Common myeloid progenitor, CD34-positive (primary cell): ENCODE measurements at places on chromosomes 5 and 9.

DNA sequence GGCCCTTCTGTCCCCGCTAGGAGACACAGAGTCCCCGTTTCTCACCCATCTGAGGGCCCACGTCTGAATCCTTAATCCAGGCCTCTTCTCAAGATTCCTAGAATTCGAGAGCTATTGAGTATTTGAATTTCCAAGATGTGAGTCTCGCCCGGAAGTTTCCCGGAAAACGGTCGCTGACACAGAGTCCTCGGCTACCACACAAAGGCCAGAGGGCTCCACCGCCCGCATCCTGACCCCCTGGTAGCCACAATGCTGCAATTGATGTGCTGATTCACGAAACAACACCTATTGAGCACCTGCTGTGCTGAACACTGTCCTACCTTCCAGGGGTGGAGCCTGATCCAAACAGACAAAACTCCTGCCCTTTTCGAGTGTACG is 670 bp upstream of the FBP1 start:
- H3K36me3 ChIP-seq: no peaks in the 10 kb centered on the region
- no peak overlapping the region for H3K4me3 ChIP-seq
- peaks cover 21% of the 10 kb centered on the region for H3K4me1 ChIP-seq
- no peak for DNase-seq

DNA sequence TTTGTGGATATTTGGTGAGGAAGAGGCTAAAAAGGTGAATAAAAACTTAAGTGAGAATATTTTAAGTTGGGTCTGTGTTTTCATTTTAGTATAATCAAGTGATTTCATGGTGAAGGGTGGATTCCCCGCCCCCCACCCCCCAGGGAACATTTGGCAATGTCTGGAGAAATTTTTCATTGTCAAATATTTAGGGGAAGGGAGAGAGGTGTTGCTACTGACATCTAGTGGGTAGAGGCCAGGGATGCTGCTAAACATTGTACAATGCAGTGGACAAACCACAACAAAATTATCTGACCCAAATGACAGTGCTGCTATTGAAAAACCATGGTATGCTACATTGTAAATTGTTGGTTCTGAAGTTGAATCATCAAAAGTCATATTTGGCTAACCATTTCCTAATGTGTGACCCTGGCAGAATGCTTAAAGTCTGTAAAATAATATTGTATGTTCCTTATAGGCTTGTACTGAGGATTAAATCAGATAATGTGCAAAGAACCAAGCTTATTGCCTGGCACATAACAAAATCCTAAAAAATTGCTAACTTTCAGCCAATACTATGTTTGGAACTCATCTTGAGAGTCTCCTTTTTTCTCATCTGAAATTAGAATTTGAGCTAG is 5.6 kb downstream of the C5orf24 start:
- H3K4me3 ChIP-seq: no peak overlapping the region
- H3K27ac ChIP-seq: no peak overlapping the region
- peaks cover 13% of the 10 kb centered on the region for H3K4me1 ChIP-seq
- peaks cover 22% of the 10 kb centered on the region for H3K36me3 ChIP-seq
- no peaks in the 10 kb centered on the region for H3K27me3 ChIP-seq

DNA sequence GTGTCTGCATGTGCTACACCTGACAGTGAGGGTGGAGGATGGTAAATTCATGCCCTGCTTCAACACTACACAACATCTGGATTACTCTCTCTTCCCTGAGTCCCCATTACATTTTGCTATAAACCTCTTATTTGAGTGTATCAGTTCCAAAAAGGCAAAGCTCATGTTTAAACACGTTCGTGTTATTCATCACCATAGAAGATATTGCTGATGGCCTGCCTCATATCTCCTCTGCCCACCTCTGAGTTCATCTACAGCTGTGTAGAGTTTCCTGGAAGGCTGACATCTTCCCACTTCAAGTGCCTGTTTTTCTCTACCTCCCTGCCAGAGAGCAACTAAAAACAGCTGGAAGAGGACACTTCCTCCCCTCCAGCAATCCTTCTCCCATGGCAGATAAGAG is 433.2 kb downstream of the ISL1 start:
- no peaks in the 10 kb centered on the region for H3K36me3 ChIP-seq
- H3K27ac ChIP-seq: no peak overlapping the region
- no peak for DNase-seq
- H3K4me3 ChIP-seq: no peak overlapping the region
- no peaks in the 10 kb centered on the region for H3K27me3 ChIP-seq

GRCh38 chr5:126370796-126371718 is 52.2 kb upstream of the GRAMD2B start:
- DNase-seq: no peak
- no peaks in the 10 kb centered on the region for H3K27me3 ChIP-seq
- peaks cover 5% of the 10 kb centered on the region for H3K4me1 ChIP-seq
- H3K36me3 ChIP-seq: no peaks in the 10 kb centered on the region
- H3K27ac ChIP-seq: no peak overlapping the region
- H3K4me3 ChIP-seq: no peak overlapping the region

DNA sequence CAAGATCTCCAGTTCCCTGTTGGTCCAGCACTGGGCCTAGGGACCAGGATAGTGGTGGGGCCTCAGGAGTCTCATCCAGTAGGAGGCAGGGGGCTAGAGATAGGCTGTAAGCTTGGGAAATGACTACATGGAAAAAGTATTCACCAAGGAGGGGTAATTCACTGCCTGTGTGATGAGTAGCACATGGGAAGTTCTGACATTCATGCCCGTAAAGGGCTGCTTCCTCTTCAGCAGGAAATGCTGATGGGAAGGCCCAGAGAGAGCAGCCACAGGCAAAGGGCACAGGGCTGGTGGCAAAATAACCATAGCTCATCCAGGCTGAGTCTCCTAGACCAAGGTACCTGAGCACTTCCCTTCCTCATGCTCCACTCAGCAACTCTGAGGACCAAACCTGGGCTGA is 23.1 kb upstream of the FRRS1L start:
- no peaks in the 10 kb centered on the region for H3K36me3 ChIP-seq
- H3K27me3 ChIP-seq: no peaks in the 10 kb centered on the region
- no peaks in the 10 kb centered on the region for H3K4me1 ChIP-seq
- DNase-seq: no peak
